ENCODE measurements at places on chromosomes 12 and 14. TPM values are rescaled to one million over a fixed set of nuclear protein-coding genes. Genes with fewer than 3 reads are reported as not detected.

DNA sequence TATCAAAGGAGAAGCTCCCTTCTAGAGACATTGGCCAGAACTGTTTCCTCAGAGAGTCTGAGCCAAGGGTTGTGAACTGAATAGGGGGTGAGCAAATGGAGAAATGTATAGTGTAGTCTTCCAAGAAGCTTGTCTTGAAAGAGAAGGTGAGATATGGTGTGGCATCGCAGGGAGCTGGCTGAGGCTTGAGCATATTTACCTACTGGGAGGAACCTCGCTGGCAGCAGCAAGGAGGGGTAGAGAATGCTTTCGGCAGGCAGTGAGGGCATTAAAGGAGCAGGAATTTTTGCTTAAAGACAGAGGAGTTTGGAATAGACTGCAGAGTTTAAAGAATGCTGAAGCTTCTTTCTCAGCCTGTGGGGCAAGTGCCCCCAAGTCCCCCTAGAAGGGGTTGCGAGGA lies 59.3 kb upstream of the PRMT8 start:
- DNase-seq, result no peak

CD63 gene
- total RNA-seq, result 1,226 TPM

GRCh38 chr14:55094292-55095157 lies 34.5 kb upstream of the LGALS3 start:
- DNase-seq, result no peak

DNA sequence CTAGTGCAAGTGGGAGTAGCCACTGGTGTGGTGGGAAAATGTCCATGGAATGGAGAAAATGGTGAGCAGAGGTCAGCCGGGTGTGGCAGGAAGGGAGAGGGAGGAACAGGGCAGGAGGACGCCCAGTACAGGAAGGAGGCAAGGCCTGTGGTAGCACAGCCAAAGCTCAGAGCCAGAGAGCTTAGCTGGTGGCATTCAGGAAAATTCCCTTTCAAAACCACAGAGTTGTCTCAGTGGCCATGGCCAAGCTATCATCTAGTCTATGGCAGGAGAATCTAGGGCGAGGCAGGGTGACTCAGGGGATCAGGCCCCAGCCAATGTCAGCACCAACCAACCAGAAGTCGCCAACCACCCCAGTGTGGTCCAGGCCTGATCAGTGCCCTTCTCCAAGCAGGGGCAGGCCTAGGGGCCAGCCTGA lies 67.7 kb upstream of the DDX11 start:
- peak; percentile 59 for DNase-seq

- DNase-seq, result no peak
These were observed 414.8 kb upstream of the LMO3 start for GRCh38 chr12:17020765-17021164.

GRCh38 chr12:118032188-118032587 lies 15.7 kb downstream of the RFC5 start:
- DNase-seq, result no peak

- no peak for DNase-seq
These were observed 924 bp upstream of the MANSC1 start for GRCh38 chr12:12350868-12351463.

DNA sequence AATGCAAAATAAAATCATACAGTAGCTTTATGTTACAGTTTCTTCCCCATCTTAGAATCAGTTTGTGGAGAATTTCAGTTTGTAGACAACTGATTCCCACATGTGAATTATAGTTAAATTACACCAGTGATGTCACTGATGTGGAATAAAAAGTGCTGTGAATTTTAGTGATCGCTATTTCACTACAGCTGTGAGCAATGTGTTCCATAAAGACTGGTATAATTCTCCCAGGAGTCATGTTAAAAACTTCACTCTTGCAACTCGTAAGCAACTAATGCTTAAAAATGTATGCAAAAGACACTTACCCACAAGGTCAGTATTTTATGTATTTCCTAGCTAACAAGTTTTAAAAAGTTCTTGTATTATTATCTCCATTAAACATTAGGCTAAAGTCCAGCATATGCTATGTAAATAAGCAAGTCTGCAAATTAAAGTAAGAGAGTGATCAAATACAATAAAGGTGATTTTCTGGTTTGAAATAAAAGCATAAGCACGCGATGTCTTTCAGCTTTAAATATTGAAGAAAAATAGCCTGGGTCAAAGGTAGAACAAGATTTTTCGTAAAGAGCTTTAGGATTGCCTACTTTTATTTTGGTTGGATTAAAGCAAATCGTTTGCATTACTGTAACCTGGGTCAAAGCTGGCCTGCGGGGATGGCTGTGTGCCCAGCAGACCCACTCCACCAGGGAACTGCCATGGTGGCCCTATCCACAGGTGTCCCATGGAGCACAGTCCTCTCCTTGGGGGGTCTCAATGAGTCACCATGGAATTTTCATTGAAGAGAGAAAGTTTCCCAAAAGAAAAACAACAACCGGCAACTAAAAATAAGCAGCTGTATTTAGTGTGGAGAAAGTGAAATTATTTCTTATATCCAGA lies 12.7 kb upstream of the LRIG3 start:
- no peak for DNase-seq

DNA sequence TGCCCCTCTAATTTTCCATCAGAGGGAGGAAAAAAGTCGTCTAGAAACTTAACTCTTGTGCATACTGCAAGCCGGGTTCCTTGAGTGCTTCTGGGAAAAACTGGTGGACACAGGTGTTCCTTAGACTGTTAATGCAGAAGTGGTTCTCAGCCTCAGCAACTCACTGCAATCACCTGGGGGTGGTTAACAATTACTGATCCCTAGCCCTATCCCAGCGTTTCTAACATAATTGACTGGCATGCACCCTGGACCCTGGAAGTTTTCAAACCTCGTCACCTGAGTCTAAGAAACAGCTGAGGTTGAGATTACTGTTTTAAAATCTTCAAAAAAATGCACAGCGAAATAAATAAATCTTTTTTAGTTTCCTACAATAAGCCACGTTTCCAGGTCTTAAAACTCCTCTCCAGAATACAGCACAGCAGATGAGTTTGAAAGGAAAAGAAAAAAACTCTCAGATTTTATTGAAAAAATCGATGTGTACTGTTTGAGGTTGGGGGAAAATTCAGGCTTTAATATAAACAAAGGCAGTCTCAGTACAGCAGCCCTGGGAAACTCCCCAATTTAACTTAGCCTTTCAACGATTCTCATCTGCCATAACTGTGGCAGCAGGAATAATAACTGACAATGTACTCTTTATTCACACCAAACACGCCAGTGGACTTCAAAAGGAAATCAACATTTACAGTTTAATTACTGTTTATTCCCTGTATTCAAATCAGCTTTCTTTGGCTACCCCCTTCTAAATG lies 45.4 kb downstream of the PHLDA1 start:
- DNase-seq, result no peak

GRCh38 chr12:128619263-128619662 lies 204.5 kb downstream of the SLC15A4 start:
- no peak for DNase-seq

SLC6A15 gene
- not detected for total RNA-seq

GRCh38 chr14:75395862-75396261 lies 32.0 kb upstream of the JDP2 start:
- DNase-seq, result no peak

GRCh38 chr14:23539248-23540140 lies 12.1 kb downstream of the ZFHX2 start:
- no peak for DNase-seq

KRT78 gene
- not detected for total RNA-seq

- no peak for DNase-seq
These were observed 17.2 kb upstream of the TPCN1 start for GRCh38 chr12:113203852-113204760.

DNA sequence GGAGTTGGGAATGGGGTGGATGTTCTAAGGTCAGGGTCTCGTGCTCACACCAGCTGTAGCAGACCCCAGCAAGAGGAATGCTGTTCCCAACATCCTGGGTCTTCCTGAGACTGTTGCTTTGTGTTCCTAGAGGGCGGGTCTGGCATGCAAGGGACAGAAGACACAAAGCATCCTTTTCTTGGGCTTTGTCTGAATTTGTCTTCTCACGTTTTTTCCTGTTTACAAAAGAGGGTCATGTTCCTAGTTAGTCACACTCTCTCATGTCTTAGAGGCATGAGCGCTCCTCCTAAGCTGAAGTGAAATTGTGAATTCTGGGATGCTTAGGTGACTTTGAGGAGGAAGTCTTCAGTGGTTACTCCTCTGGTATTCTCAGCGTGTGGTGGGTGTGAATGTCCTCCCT lies 9.6 kb upstream of the TAMALIN start:
- DNase-seq, result no peak

DNA sequence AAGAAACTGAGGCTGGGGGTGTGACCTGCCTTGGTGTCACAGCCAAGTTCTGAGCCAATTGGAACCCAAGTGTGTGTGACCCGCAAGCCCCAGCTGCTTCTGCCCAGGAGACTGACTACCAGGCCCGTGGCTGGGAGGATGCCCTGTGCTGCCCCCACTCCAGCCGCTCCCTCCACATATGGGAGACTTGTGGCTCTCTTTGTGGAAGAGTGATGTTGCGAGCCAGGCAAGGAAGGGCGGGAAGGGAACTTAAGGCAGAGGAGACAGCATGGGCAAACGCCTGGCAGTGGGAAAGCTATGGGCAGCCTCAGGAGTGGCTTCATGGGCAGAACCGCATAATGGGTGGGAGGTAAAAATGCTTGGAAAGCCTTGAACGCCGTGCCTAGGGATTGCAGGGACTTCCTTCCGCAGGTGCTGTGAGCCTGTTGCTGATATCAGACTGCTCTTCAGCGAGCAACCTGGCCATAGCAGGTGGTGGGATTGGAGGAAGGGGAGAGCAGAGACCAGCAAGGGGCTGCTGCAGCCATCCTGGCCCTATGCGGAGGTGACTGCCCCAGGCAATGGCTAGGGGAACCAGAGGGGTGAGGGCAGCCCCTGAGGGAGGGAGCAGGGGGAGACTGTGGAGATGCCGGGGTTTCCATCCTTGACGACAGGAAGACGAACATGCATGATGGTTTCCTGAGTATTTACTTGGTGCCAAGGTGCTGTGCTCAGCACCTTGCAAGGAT lies 115.7 kb downstream of the LGMN start:
- no peak for DNase-seq

GRCh38 chr12:31474751-31475150 lies 116.2 kb downstream of the DENND5B start:
- no peak for DNase-seq

GRCh38 chr14:60616461-60616959 lies 32.8 kb downstream of the SIX1 start:
- no peak for DNase-seq

GRCh38 chr12:112122823-112123690 lies 2.3 kb upstream of the TRAFD1 start:
- DNase-seq, result no peak

DNA sequence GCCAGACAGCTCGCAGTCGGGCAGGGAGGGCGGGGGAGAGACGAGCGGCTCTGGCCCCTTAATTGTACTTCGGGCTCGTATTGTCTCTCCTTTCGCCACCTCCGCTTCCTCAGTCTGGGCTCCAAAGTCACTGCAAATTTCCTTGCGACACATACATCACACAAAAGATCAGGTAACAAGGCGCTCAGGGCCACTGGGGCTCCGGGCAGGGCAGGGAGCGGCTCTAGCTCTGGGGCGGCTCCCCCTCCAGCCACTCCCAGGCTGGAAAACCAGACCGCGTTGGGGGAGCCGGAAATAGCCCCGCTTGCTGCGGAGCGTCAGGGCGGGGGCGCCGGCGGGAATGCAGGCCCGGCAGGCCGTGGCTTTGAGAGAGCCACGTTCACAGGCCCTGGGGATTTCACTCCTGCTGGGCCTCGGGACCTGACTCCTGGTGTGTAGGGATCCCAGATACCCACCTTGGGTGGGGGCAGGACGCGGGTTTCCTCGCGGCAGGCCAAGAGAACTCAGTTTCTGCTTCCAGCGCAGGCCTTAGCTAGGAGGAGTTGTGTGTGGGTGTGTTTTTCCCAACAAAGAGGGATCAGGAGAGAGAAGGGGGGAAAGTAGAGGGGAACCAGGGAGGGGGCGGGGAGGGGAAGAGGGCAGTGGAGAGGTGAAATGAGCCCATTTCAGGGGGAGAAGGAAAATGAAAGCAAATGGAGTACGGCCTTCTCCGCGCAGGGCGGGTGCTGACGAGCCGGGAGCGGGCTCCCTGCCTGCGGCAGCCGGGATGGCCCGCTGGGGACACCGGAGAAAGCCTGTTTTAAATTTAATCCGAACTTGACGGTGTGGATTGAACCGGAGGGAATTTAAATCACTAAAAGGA lies 4.4 kb upstream of the HOXC9 start:
- DNase-seq, result no peak

DNA sequence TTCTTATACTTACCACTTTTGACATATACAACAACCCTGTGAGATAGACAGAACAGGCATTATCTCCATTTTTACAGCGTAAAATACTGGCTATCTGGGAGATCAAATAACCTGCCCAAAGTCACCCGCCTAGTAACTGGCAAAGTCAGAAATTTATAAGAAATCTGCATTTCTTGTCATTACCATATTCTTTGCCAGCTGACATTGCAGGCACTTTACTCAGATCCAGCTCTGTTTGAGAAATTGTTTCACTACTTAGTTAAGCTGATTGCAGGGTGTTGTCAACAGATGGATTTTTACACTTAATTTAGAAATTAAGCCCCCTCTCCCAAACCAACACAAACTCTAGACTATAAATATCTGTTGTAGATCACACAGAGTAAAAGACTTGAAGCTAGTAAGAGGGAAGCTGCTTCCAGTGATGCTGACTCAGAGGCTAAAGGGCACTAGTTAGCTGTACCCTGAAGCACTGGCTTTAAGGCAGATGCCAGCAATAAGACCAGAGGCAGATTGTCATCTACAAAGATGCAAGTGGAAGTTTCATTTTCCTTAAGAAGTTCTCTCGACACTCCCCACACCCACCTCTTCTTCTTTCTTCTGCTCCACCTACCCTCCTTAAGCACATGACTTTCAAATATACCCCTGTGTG lies 153.1 kb downstream of the ANO6 start:
- no peak for DNase-seq

GRCh38 chr12:93006471-93007208 lies 77.5 kb upstream of the EEA1 start:
- DNase-seq, result no peak

PIK3C2G gene
- not detected for total RNA-seq

TMEM119 gene
- total RNA-seq, result 3.0 TPM

GALNT6 gene
- total RNA-seq, result 0.91 TPM

GRCh38 chr12:74732826-74733225 lies 195.2 kb downstream of the ATXN7L3B start:
- DNase-seq, result no peak

BCL2L14 gene
- total RNA-seq, result not detected

GPR84 gene
- total RNA-seq, result 0.71 TPM

MUCL1 gene
- 1.1 TPM for total RNA-seq

DNA sequence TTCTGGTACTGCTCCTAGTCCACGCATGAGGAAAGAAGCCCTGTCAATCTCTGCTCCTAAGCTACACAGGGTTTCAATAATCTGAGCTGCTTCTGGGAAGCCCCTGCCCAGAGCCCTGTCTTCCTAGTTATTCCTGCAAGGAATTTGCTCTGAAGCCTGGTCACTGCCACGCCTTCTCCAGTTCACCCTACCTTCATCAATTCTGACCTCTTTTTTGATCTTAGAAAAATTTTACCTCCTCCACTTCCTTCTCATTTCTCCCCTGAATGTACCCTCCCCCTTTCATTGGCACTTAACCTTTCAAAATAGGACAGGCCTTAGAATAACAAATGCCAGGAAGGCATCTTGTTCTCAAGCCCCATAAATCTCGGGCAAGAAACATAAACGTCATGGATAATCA lies 14.9 kb upstream of the LRRK2 start:
- no peak for DNase-seq

RPGRIP1 gene
- total RNA-seq, result 1.0 TPM

Measured in right cardiac atrium (tissue), 5 donors.